ENCODE measurements at places on chromosomes 6 and 20.

- no peak for DNase-seq
These were observed 38.8 kb upstream of the HLA-E start for GRCh38 chr6:30450548-30450908.

DNA sequence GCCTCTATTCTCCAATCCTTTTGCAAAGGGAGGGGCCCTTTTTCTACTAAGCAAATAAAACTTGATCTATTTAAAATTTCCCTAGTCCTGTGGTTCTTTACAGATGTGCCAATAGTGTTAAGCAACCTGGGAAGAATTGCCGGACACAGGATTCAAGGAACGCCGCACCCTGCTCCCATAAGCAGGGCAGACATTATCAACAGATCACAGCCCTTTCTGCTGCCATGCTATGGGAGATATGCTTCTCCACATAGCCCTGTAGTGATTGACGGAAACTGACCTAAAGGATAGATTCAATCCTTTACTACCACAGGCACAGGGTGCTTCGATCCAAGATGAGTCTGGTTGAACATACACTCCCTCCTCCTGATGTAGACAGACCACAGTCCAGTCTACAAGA lies 118.4 kb upstream of the TRAF3IP2 start:
- DNase-seq = no peak

DNA sequence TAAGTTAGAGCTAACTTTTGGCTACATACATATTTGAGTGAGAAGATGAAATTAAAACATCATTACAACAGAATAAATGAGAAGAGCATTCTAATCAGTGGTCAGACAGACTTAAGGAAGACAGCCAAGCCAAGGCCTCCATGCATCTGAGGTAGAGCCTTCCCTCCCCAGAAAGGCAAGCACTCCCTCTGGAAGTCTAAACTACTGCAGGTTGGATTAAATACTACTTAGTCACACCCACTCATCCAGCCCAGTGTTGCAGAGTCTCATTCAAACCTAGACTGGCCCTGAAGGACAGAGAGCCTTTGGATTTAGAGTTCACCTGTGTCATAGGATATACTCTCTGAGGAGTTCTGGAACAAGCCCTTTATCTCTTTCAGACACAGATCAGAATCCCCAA lies 29.2 kb downstream of the TMX4 start:
- DNase-seq = no peak

- DNase-seq = no peak
These were observed 103.9 kb upstream of the ARG1 start for GRCh38 chr6:131469130-131469529.

GRCh38 chr6:15153191-15153590 lies 92.7 kb upstream of the JARID2 start:
- DNase-seq = no peak

- DNase-seq = peak; percentile 79
These were observed 2.8 kb upstream of the CDSN start for GRCh38 chr6:31122791-31123706.

DNA sequence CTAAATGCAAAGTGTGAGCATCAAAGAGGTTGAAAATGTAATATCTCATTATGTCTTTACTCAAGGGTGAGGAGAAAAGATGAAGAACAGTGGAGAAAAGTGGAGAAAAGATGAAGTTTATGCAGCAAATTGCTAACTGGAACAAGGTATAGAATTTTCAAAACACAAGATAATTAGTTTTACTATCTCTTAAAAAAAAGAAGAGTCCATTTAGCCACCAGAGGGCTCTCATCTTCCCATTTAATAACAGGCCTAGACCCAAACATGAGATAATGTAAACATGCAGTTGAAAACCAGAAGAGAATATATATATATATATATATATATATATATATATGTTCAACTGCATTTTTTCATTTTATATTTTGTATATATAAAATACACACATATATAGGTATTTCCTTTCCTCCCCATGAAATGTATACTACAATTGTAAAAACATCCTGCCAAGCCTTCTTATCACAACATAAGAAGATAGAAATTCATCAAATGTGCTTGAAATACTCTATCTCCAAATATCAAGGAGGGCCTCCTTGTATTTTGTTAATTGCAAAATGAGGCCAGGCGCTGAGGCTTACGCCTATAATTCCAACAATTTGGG lies 78.4 kb downstream of the ADTRP start:
- DNase-seq = no peak

- no peak for DNase-seq
These were observed 4.7 kb downstream of the ZMYND8 start for GRCh38 chr20:47351643-47352331.

- no peak for DNase-seq
These were observed 43.4 kb downstream of the FOXO3 start for GRCh38 chr6:108604156-108604555.

DNA sequence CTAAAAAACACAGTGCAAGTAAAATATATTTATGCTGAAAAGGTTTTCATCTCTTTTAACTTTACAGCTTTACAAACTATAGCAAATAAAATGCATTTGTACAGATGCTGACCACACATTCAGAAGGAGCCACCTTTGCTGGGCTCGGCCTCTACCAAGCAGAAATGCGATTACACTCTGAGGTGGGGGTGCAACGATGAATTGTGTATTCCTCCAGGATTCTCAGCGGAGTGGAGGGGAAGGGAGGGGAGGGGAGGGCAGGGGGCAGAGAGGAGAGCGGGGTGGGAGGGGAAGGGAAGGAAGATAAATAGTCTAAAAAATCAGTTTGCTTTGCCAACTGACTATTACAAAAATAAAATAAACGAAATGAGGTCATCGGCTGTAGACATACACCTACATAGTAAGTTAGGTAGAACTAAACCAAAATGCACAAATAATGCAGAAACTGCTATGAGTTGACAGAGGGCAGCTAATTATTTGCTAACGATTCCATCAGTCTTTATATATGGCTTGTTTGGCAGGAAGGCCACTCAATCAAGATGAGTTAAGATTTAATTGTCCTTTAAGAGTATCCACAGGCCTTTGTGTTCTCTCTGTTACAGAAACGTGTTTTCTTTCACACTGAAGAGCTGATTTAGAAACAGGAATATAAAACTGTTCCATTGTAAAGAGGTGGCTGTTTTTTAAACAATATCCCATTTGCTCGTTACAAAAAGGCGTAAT lies 90.1 kb downstream of the TAF4 start:
- no peak for DNase-seq

GRCh38 chr6:170283212-170284081 lies 7.4 kb downstream of the DLL1 start:
- no peak for DNase-seq

GRCh38 chr20:35018590-35019371 lies 63.1 kb downstream of the MYH7B start:
- DNase-seq = peak; percentile 54

DNA sequence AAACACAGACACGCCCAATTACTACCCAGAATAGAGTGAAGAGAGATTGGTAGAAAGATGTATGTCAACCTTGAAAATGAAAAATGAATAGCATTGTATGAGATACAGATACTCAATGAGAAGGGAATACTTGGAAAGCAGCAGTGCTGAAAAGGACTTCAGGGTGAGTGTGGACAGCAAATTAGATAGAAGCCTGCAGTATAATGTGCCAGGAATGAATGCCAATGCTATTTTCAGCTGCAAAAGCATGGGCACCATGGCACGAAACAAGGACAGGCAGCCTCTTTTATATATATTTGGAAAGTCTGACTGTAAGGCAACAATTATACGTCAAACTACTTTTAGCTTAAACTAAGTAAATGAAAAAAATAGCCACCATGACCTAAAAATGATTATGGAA lies 118.2 kb downstream of the PTCHD4 start:
- DNase-seq = no peak

DNA sequence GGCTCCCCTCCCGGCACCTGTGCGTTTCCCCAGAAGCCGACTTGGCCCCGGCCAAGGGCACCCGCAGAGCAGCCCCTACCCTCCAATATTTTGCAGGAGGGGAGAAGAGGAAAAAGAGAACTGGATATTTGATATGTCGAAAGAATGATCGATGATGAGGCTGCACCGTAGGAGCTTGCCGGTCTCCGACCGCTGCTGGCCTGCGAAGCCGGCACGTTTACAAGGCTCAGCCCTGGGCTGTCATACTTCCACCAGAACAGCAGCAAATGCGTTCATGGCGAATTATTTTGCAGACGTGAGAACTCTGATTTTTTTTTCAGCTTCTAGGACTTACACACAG lies 296.7 kb downstream of the TFAP2C start:
- DNase-seq = no peak

DNA sequence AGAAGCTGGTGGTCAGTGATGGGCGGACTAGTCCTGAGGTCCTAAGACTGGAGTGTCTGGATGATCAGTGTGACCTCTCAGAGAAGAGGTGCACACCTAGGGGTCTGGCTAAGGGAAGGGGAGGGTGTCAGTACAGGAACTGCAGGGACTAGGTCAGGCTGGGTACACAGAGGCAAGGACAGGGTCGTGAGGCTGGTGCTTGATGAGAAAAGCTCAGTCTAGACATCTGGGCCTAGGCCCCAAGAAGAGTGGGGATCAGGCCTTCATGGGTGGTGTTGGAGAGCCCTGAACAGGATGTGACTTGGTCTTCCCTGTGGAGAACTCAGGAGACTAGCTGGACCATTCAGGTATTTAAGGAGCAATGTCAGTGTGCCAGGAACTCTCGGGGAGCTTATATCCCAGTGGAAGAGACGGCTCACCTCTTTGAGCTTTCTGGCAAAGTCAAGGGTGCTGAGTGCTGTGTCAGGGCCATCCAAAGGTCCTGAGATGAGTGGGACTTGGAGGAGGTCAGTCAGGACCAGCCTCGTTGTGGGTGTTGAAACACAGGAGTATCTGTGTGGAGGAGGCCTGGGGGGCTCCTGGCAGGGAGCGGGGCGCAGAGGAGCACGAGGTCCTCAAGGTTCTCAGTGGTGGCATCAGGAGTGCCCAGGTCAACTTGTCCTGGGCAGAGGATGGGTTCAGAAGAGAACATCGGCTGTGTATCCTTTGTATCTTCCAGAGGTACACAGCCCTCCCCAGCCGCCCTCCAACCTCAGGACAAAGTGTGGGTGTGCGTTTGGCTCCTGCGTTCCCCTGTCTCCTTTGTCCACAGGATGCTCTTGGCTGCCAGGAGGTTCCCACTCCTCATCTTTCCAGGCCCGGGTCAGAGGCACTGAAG lies 13.3 kb upstream of the MYT1 start:
- DNase-seq = no peak

- DNase-seq = no peak
These were observed 65.5 kb downstream of the PPP1R3G start for GRCh38 chr6:5150551-5151075.

DNA sequence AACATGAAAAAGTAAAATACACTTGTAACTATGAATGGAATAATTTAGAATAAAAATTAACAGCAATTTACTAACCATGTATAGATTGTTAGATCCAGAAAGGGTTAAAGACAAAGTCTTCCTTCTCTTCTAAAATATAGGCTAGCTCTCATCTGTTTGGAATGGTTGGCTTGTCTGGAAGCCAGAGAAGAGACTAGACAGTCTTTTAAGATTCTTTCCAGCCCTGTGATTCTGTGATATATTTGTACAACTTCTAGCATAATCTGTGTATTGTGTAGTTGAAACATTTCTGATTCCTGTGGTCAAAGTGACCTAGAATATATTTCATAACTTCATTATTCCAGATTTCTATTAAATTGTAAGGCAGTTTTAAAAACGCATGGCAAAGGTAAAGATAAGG lies 196.6 kb downstream of the UST start:
- no peak for DNase-seq

- no peak for DNase-seq
These were observed 3.7 kb downstream of the KIF13A start for GRCh38 chr6:17983730-17984129.

GRCh38 chr6:28943223-28943556 lies 19.4 kb upstream of the TRIM27 start:
- DNase-seq = no peak

- DNase-seq = no peak
These were observed 727 bp downstream of the EDEM2 start for GRCh38 chr20:35146299-35146919.

DNA sequence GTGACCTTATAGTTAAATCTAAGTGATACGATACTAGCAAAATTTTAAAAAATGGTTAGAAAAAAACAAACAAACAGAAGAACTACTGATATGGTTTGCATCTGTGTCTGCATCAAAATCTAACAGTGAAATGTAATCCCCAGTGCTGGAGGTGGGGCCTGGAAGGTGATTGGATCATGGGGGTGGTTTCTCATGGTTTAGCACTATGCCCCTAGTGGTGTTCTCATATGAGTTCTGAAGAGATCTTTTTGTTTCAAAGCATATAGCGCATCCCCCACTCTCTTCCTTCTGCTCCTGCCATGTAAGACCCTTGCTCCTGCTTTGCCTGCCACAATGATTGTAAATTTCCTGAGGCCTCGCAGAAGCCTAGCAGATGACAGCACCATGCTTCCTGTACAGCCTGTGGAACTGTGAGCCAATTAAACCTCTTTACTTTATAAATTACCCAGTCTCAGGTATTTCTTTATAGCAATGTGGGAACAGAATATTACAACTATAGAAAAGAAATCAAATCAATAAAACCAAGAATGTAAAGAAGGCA lies 5.4 kb downstream of the FBXL4 start:
- no peak for DNase-seq

GRCh38 chr6:21594416-21595281 lies 1.1 kb downstream of the SOX4 start:
- peak; percentile 72 for DNase-seq

DNA sequence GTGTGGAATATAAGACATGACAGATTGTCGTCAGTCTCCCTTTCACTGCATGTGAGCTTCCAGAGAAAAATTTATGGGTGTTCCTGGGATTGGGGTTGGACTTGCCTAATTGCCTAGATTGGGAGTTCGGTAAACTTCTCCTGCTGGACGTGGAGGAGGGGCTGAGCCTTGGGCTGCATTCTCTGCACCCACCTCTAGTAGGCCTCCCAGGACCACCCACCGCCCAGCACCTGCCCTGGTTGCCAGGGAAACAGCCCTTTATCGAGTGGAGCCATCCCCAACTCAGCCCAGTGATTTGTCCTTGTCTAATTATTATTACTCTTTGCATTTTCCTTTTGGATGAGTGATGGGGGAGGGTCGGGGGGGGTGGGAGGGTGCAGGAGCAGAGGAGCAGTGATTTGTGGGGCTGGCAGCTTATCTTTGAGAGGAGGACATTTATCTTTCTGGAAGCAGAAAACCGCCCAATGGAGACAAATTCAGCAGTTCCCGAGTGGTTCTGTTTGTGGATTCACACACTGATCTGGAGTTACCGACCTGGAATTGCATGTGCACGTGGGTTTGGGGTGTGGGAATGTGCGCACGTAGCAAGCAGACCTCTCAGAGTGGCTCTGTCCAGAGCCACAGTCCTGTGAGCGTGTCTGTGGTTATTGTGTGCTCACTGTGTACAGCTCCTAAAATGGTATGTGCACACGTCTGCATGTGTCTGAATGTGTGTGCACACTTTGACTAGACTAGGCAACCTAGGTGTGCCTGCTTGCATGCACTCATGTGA lies 104.5 kb downstream of the DHX35 start:
- no peak for DNase-seq

Data from right atrium auricular region (tissue), 2 donors.